Stimulated activated CD4-positive, alpha-beta T cell treated with anti-CD3 and anti-CD28 coated beads, Interleukin-4, amount 100 ng/mL, for 4 hours (primary cell): ENCODE measurements at places on chromosomes 11 and 22.

- no peak for DNase-seq
Observed at GRCh38 chr22:36950797-36951590, 37.6 kb downstream of the CSF2RB start.

GRCh38 chr11:104254347-104254746 is 90.4 kb upstream of the PDGFD start:
- no peak for DNase-seq

- no peak for DNase-seq
Observed at GRCh38 chr22:24145446-24146193, 35.7 kb upstream of the SUSD2 start.

DNA sequence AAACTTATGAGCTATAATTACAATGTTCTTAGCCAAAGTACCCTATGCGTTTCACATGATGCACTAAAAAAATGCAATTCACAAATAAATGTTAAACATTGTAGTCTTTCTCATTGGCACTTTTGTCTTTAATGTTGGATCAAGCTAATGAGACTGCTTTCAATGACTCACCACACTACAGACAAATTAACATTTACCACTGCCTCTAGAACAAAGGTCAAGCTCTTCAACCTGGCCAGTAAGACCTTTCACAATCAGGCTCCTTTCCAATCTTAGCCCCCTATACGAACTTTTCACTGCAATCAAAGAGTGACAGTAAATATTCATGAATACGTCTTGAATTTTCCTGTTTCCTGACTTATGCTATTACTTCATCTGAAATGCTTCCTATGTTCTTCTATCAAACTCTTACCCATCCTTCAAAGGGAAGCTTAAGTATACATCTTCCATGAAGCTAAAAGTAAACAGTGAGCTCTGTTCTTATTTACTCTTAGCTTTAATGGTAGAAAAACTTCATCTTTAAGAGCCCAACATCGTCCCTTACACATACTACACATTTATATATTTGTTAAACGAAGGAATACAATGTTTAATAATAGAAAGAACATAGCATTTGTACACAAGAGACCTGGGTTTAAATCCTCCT is 326.6 kb upstream of the PITPNB start:
- DNase-seq: no peak

DNA sequence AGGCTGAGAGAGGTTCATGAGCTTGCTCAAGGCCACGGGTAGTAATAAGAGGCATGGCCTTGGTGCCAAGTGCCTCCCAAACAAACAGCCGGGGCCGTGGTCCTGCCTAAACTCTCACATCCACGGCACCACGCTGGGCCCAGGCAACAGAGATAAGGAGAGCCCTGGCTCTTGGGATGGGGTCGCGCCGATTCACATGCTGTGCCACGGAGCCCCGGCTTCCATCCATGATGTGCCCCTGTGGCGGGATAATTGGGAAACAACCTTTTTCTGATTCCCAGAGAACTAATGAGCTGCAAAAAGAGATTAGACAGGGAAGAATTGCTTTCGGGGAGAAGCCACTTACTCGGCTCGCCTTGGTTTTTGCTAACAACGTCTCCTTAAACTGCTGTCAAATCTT is 22.0 kb downstream of the TP53AIP1 start:
- no peak for DNase-seq
